ENCODE measurements at places on chromosomes 3 and 15.

- DNase-seq: peak; percentile 39
Measured at GRCh38 chr3:190811775-190812480, 50.6 kb downstream of the GMNC start.

DNA sequence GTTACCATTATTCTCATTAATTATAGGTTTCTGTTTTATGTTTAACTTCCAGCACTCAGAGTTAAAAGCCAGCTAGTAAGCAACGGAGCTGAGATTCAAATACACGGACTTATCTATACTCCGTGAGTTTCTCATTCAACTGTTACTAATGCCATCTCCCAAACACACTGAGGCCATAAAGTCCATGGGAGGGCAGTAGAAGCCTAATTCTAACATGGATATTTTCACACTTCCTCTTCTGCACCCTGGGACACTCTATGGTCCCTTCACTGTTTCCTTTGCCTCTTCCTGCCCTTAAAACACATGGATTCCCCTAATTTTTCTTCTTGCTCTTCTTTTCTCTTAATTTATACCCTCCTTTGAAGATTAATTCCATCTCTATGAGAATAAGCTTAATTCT lies 245.0 kb downstream of the KLF13 start:
- no peak for DNase-seq

- no peak for DNase-seq
Measured at GRCh38 chr3:18111796-18112232, 313.3 kb downstream of the SATB1 start.

DNA sequence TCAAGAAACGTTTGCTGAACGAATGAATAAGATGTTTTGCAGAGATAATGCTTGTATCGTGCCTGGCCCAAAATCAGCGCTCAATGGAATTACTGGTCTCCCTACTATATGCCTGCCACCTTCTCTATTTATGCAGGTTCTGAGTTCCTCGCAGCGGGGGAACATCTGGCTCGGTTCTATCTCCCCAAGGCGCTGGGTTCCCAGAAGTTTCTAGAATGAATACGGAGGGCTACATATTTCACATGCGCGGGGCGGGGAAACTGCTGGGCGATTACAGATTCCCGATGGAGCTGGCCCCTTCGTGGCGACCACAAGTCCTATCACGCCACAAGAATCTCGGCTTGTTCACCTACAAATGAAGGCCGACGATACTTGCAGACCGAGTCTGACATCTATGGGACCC lies 411 bp upstream of the EIF2B5 start:
- DNase-seq: no peak

DNA sequence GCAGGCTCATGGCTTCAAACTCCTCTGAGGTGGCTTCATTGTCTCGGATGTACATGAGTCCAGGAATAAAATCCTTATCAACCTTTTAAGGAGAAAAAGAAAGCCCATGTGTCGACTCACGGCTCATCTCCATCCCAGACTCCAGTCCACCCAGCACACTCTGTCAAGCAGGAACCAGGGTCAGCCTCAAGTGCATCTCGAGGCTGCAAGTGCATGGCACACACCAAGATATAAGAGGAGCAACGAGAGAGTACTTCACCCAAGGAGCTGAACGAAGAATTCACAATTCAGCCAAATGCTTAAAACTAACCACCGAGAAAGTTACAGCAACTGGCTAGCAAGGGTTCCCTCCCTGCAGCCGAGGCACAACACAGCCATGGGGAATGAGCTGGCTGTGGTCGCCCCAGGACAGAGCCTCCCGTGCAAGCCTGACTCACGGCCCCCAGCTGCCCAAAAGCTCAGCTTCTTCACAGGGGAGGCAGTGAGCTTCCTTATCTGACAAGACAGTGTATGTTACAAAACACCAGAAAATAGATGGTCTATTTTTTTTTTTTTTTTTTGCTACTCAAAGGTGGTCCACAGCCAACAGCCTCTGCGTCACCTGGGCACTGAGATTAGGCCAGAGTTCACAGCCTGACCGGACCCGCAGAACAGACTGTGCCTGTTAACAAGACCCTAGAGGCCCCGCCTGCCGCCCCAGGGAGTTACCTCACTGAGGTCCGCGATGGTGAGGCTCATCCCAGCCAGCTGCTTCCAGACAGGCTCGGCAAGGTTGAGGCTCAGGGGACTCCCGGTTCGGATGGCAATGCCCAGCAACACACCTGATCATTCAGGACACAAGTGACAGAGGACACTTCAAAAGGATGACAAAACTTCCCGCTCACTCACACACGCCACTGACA lies 15.9 kb upstream of the OCA2 start:
- DNase-seq: no peak

DNA sequence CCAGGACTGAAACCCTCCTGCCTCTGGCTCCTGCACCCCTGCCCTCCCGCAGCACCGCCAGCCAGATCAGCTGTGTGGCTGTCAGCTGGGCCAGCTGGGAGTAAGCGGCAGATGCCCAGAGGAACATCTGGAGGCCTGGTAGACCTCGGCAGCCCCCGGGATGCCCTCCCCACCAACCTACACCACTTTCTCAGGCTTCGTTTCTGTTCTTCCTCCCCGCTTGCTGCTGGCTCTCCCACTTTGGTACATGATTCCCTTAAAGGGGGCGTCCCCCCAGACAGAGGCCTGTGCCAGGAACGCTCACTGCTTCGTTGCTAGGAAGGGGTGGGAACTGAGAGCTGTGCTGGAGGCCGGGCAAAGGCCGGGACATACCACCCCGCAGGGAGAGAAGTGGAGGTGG lies 91.4 kb upstream of the RPL32 start:
- no peak for DNase-seq

Data from hypothalamus (tissue), 51 donors.